ENCODE measurements at places on chromosomes 1 and 21.

DNA sequence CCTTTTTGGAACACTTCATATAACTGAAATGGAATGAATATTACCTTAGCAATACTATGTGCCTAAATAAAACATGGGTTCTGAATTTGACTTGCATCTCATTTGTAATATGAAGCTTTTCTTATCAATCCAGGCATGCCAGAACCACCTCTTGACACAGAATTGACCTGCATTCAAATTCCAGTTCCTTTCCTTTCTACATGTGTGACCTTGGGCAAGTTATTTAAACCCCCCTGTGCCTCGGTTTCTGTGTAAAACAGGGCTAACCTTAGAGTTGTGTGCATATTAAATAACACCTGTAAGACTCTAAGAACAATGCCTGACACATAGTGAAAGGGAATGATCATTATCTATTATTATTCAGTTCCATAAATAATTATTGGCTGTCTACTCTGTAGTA is 2.0 kb upstream of the NOS1AP start:
- no peak for DNase-seq

DNA sequence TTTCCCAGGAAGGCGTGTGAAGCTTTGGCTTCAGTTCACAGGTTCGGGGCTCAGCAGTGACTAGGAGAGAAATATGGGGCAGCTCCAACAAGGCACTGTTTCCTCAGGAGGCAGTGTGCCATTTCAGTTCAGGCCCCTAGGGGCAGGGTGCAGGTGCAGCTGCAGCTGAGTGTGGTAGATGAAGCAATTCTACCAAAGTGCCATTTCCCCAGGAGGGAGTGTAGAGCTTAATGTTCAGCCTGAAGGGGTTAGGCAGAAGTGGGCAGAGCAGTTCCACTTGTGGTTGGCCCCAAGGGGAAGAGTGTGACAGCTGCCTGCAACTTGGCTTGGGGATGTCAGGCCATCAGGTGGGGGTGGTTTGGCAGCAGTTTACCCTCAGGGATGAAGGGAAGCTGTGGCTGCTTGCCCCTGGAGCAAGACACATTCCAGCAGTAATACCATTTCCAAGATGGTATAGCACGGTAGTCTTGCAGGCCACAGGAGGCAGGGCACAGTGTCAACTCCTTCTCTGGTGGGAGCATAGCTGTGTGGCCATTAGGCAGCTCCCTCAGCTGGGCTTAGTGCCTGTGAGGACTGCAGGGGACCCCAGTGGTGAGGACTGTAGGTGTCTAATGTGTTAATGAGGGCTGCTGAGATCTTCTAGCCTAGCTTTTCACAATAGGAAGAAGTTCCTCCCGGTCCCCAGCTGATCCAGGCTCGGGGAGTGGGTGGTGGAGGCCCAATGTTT is 34.7 kb downstream of the RGSL1 start:
- DNase-seq, result no peak

DNA sequence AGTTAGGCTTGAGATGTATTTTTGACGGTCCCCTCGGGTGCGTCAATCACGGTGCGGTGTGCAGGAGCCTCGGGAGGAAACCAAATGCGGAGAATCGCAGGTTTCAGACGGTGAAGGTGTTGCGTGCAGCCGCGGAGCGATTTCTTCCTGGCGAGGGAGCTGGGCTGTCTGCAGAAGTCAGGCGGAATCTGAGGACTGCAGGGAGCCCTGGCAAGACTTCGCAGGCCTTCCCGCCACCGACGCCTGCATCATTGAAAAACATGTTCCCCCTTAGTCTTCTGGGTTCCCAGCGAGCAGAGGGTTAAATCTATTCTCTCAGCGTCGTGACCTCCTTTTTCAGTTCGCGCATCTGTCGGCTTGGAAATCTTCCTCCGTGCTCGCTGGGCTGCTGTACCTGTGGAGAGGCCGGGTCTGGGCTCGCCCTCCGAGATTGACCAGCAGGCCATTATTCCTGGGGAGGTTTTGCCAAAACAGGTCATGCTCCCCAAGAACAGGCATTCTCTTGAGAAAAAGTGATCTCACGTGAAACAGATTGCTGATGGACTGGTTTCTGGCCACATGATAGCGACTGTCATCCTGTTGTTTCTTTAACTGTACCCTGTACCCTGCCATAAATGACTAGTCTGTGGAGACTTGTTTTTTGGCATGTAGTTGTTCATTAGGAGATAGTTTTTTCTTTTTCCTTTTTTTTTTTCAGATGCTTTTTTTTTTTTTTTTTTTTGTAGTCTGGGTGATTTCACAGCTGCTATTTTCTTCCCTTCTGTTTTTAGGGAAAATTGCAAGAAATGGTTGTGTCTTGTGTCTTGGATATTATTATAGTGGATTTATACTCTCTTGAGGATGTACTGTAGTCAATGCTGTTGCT is 894 bp downstream of the EPB41 start:
- DNase-seq, result no peak

DNA sequence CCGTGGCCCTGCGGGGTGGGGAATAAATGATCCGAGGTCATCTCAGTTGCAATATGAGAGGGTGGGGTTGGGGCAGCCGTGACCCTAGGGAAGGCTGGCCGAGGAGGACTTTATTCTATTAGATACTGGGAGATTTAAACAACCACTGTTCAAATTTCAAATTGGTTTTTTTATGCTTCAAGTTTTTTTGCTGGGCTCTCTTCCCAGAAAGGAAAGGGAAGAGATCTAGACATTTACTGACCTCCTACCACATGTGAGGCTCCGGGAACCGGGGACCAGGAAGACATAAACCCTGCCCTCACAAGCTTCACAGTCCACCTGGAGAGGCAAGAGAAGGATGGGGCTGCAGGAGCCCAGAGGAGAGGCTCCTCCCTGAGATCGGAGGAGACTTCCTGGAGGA is 207.3 kb downstream of the FOXD2 start:
- no peak for DNase-seq

DNA sequence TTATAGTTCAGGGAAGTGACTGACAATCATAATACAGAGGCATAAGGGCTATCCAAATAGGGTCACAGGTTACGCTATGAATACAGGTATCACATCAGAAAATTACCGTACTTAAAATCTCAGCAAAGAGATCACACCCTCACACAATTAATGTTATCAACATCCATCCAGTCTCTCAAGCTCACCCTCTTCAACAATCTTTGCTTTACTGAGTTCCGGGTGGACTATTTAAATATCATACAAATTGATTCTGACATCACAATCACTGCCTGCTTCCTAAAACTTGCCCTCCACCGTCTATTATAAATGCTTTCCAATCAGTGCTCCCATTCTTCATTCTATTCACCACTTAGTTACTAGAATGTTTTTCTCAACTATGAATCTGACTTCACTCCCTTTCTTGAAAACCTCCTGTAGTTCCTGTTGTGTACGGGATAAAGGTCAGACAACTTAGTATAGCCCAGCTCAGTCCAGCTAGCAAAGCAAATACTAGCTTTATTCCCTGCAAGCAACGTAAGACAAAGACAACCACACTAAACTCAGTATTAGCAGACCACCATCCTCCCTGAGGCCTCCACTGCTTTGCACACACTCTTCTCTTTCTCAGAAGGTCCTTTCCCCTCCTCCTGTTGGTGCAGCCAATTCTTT is 398.7 kb downstream of the SMYD3 start:
- no peak for DNase-seq

DNA sequence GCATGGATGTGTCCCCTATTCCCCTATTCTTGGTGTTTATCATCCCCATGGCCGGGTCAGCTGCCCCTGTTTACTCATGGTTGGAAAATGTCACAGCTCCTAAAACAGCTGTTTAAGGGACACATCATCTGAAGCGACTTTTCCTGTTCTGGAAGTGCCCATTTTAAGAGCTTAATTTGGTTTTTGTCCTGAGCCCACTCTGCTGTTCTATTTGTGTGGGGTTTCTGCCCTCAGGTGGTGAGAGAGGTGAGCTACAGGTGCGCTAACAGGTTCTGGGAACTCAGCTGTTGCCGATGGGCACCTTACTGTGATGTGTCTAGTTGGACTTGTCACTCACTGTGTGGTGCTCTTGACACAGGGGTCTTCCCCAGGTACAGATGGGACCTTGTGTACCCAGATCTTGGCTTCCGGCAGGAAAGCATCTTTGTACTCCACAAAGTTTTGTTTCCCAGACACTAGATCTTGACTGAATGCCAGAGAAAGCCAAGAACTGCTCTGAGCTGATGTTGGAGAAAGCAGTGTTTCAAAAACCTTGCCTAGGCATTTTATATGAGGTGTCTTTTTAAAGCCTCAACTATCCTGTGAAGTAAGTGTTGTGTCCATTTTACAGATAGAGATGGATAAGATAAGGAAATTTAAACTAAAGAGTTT is 59.0 kb upstream of the CD1D start:
- DNase-seq, result no peak

GRCh38 chr1:99540744-99541143 is 105.2 kb upstream of the PALMD start:
- DNase-seq, result no peak

- no peak for DNase-seq
These were observed 91.4 kb upstream of the CD53 start for GRCh38 chr1:110781525-110781924.

- no peak for DNase-seq
These were observed 8.3 kb downstream of the SDE2 start for GRCh38 chr1:225990705-225991464.

- DNase-seq, result no peak
These were observed 18.5 kb downstream of the SELL start for GRCh38 chr1:169692756-169693460.

- no peak for DNase-seq
These were observed 5.5 kb downstream of the PTPN7 start for GRCh38 chr1:202154766-202155477.

DNA sequence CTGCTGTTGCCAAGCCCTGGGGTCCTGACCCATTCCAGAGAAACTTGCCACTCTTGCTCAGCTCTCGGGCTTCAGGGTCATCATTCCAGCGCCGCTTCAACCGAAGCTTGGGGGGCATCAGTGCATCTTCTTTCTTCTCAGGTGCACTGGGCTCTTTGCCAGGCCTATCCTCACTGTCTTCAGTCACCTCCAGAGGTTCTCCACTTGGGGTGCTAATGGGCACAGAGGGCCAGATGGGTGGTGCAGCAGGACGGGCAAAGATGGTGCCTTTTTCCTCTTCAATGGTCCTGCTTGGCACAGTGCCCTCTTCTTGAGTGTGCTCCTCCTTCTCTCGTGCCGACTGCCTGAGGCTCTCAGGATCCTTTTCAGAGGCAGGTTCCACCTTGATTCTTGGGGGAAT is 13.3 kb downstream of the ETV3 start:
- no peak for DNase-seq

DNA sequence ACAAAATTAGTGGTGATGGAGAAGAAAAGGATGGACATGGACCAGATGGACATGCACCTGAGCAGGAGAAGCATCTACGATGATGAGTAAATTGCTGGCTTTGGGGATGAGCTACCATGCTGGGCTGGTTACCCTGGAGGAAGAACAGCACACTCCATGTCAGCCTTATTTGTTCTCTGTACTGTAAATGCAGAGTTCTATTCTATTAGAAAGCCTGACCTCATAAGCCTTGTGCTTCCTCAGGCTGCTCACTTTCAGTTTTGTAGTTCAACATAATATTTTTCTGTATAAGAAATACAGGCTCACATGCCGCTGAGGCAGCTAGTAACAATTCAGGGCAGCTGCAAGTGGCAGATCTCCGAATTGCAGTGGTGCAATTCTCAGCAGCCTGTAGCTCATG is 249.6 kb downstream of the PLA2G4A start:
- no peak for DNase-seq

DNA sequence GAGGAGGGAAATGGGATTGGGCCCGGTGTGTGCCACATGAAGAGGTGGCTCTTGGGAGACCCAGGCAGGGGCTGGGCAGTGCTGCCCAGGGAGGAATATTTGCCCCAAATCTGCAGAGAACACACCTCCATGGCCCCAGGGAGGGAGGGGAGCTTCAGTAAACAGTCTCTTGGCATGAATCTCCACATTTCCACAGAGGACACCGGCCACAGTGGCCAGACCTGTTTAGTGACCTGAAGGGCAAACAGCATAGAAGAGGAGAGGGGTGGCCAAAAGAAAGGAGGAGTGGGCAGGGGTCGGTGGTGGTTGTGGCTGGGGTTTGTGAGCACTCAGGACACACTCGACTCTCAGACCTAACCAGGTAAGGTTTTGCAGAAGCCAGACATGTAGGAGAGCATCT is 54.0 kb upstream of the IFFO2 start:
- DNase-seq, result no peak

DNA sequence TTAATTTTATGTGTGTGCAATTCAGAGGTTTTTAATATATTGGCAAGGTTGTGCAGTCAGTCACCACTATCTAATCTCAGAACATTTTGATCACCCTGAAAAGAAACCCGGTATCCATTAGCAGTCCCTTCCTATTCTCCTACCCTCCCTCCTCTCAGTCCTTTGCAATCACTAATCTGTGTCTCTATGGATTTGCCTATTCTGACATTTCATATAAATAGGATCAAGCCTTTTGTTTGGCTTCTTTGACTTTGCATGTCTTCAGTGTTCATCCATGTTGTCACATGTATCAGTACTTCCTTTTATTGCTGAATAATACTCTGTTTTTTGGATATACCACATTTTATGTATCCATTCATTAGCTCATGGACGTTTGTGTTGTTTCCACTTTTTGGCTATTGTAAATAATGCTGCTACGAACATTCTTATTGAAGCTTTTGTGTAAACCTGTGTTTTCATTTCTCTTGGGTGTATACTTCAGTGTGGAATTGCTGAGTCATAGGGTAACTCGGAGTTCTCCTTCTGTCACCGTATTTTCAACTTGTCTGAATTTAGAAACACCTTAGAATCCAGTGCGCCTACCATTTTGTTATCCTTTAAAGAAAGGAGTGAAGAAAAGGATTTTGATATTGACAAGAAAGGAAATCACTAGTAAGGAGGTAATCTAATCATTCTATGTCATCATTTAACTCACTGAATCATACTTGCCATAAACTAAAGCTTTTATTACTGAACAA is 3.4 kb downstream of the CEP85 start:
- no peak for DNase-seq

DNA sequence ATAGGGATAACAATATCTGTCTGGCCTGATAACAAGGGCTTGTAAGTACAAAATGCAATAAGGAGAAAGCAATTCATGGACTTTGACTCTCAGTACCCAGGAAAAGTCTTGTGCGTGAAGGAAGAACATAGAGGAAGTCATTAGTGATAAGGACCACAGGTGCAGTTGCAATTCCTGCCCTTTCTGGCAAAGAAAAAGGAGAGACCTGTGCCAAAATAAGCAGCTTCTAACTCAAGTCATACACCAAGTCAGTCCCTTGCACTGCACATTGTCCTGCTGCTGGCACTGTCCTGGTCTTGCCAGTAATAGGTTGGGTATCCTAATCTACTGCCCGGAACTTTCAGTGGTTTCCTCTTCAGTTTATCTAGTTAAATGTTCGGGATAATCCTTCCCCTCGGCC is 14.8 kb upstream of the SOD1 start:
- DNase-seq, result no peak

DNA sequence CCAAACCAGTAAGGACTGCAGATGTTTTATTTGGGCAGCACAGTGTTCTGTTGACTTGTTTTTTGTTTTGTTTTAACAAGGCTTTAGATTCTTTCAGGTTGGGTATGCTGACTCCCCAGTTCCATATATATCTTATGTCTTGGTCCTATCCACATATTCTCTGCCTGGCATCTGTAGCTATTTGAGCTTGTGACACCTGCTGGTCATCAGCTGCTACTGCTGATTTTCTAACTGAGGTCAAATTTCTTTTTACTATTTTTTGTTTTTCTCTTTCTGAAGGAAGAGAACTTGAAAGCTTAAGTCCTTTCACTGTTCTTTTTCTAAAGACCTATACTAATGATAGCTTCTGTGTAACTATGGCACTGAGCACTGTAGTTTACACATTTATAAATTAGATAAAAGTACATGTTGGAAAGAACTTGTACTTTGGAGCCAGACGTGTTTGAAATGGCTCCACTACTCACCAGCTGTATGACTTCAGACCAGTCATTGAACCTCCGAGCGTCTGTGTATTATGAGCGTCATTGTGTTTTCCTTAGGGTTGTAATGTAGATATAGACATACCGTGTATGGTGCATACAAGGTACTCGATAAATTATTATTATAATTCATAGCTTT is 109.4 kb downstream of the NRDC start:
- no peak for DNase-seq

All from left ventricle myocardium superior (tissue), 1 donor.